Activated naive CD4-positive, alpha-beta T cell treated with anti-CD3 and anti-CD28 coated beads, Interleukin-2, amount 50 U/mL, for 72 hours (primary cell): ENCODE measurements at places on chromosomes 2 and 18. TPM values are rescaled to one million over a fixed set of nuclear protein-coding genes. Genes with fewer than 3 reads are reported as not detected.

TRPM8 gene
- not detected for total RNA-seq

PKDCC gene
- total RNA-seq = not detected

PRKAG3 gene
- not detected for total RNA-seq

FOXI3 gene
- total RNA-seq = not detected

FAM117B gene
- 17.7 TPM for total RNA-seq

MEIS1 gene
- total RNA-seq = not detected

FEZ2 gene
- total RNA-seq = 8.2 TPM

NHEJ1 gene
- 20.9 TPM for total RNA-seq

GKN1 gene
- total RNA-seq = not detected

CNDP1 gene
- 0.32 TPM for total RNA-seq

ALKAL2 gene
- not detected for total RNA-seq

LCT gene
- 0.11 TPM for total RNA-seq

ZSWIM2 gene
- total RNA-seq = not detected

ADGRF3 gene
- total RNA-seq = 7.5 TPM

DSG2 gene
- 0.23 TPM for total RNA-seq

WNT10A gene
- 0.11 TPM for total RNA-seq

NT5C1B gene
- not detected for total RNA-seq

BMPR2 gene
- total RNA-seq = 5.1 TPM

AKAIN1 gene
- total RNA-seq = not detected

MERTK gene
- total RNA-seq = 1.0 TPM

C2orf66 gene
- not detected for total RNA-seq

CRYBA2 gene
- total RNA-seq = not detected

SFT2D3 gene
- 3.5 TPM for total RNA-seq

ATAD2B gene
- 16.7 TPM for total RNA-seq

C2orf78 gene
- total RNA-seq = not detected

ANKMY1 gene
- total RNA-seq = 15.4 TPM

ALK gene
- 0.05 TPM for total RNA-seq

MEP1B gene
- not detected for total RNA-seq

ST8SIA5 gene
- total RNA-seq = 0.19 TPM

EVA1A gene
- total RNA-seq = not detected

SERPINB12 gene
- not detected for total RNA-seq

PSTPIP2 gene
- 8.3 TPM for total RNA-seq

EMX1 gene
- total RNA-seq = not detected

CSRNP3 gene
- total RNA-seq = not detected

TUBA3D gene
- not detected for total RNA-seq

MC5R gene
- not detected for total RNA-seq

MTCL1 gene
- 0.06 TPM for total RNA-seq

SLC5A7 gene
- total RNA-seq = not detected

WIPF1 gene
- 262 TPM for total RNA-seq
